ENCODE measurements at places on chromosomes 5 and 9.

DNA sequence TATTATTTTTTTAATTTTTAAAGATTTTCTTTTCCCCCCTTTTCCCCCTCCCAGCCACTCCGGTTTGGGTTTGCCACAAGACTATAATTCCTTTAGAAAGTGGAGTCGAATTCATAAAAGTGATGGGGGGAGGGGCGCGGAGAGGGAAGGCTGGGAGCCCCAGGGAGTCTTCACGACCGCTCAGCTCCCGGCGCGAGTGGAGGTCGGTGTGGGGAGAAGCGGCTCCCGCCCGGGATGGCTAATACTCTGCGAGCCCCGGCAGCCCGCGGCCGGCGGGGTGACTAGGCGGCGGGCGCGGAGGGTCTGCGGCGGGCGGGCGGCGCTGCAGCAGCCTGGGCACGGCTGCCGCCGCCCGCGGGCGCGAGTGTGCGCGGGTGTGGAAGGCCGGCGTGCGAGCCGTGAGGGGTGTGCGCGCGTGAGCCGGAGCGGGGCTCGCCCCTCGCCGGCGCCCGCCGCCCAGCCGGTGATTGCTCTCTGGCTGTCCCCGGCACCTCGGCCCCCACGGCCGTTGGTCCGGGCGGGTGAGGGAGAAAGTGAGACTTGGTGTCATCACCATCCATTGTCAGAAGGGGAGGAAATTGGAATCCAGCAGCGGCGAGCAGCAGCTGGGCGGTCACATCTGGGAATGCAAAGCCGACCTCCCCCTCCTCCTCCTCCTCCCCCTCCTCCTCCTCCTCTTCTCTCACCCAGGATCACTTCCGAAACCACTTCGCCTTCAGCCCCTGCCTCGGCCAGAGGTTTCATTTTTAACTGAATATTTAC is at the start of gene PARP8:
Gene PARP8 (plus strand): TSS at position 377 of the 762 bp plus-strand sequence. CDS start 459 bp downstream, outside the sequence.
- DNase-seq = peak; percentile 63

GRCh38 chr5:66010476-66010875 is 84.1 kb downstream of the ERBIN start:
- DNase-seq = no peak

- no peak for DNase-seq
These were observed 621.3 kb upstream of the ZNF608 start for GRCh38 chr5:125367702-125368101.

DNA sequence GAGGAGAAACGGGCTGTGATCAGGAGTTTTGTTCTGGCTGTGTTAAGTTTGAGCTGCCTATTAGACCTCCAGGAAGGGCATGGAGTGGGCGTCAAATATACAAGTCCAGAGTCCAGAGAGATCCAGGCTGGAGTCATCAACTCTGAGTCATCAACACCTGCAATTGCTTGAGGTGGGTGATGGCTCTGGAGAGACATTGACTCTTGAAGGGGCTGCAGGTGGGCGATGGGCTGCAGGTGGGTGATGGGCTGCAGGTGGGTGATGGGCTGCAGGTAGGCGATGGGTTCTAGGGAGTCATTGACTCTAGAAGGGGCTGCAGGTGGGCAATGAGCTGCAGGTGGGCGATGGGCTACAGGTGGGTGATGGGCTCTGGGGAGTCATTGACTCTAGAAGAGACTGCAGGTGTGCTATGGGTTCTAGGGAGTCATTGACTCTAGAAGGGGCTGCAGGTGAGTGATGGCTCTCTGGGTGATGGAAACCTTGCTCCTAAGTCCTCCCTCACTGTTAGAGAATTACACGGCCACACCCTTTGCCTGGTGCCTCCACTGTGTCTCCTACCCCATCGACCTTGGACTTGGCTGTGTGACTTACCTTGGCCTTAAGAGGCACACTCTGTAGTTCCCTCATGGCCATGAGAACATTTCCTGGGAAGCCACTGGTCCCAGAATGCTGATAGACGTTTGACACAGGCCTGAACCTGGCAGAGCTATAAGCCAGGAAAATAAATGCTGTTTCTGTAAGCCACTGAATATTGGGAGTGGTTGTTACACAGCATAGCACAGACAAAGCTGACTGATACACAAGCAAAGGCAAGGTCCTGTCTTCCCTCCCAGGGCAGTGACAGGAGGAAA is 10.4 kb upstream of the FIBCD1 start:
- no peak for DNase-seq

GRCh38 chr5:135433681-135434426 is 13.3 kb downstream of the DCANP1 start:
- no peak for DNase-seq
